ENCODE measurements at places on chromosomes 7 and 10.

DNA sequence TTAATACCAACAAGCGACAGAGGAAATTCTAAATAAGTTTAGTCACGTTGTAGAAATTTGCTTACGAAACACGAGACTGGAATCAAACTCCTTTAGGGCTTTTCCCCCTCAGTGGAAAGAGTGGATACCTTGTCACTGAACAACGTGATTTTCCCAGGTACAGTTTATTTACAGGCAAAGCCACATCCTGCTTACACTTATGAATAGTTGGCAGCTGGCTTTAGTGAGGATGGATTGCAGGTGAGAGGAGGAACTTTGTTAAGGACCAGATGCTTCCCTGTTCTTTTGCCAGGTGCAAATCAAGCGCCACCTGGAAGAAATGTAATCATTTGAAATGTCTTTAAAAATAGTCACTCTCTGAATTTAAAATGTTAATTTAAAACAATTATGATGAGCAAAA is 282.4 kb downstream of the ADARB2 start:
- DNase-seq: no peak

- no peak for DNase-seq
Measured at GRCh38 chr7:77320714-77321113, 95.4 kb downstream of the GSAP start.

DNA sequence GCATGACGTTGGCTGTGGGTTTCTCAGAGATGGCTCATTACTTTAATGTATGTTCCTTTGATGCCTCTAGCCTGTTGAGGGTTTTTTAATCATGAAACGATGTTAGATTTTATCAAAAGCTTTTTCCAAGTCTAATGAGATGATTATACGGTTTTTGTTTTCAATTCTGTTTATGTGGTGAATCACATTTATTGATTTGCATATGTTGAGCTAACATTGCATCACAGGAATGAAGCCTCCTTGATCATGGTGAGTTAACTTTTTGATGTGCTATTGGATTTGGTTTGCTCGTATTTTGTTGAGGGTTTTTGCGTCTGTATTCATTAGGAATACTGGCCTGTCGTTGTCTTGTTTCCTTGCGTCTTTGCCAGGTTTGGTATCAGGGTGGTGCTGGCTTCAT is 52.3 kb upstream of the PTPN12 start:
- no peak for DNase-seq

DNA sequence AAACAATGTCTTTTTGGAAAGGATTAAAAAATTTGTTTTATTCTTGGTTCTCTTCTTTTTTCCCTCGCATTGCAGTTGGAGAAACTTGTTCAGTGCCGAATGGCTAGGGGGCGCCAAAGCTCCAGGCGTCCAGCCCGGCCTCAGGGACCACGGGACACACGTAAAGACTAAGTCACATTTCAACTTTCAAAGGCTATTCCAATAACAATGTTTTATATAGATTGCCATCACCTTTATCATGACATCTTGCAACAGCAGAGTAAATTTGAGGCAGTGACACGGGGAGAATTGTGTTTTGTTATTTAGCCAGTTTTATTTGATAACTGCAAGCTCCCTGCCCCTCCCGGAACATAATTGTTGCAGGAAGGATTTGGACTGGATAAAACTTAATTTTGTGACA is 2.2 kb upstream of the IGFBP3 start:
- no peak for DNase-seq

GRCh38 chr7:80563561-80564327 is 51.9 kb upstream of the GNAT3 start:
- no peak for DNase-seq

DNA sequence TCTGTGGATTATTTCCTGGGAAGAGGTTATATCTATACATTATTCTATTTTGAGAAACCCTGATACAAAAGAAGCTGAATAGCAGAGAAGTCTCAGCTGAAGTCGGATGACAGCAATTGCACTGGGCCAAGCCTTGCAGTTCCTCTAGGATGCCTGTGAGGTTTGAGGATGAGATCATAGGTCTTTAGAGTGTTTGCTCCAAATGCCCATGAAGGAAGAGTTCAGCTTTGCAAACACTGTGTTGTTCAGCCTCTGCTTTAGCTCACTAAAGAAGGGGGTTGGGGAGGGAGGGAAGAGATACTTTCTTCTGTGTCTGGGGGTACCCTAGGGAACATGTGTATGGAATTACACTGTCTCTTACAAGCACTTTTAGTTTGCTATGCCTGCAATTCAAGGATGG is 282.5 kb upstream of the NRP1 start:
- DNase-seq: no peak

- peak; percentile 33 for DNase-seq
Measured at GRCh38 chr10:69088801-69089501, 1.0 kb downstream of the SRGN start.

GRCh38 chr10:48655411-48656240 is 29.0 kb upstream of the WDFY4 start:
- no peak for DNase-seq

GRCh38 chr7:133572843-133573242 is 320.0 kb downstream of the EXOC4 start:
- no peak for DNase-seq

DNA sequence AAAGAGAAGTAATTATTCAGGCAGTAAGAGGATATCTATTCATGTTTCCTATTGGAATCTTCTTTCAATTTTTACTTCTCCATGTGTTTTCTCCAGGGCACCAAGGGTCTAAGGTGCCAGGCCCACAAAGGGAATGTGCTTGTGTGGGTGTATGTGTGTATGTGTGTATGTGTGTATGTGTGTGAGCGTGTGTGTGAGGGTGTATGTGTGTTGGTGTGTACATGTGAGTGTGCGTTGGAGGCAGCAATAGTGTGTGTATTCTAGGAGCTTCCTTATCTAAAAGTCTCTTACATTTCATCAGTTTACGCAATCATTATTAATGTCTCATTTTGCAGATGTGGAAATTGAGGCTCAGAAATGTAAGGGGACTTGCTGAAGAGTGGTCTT is 28.3 kb downstream of the RAMP3 start:
- no peak for DNase-seq

GRCh38 chr10:494149-494542 is 195.3 kb downstream of the DIP2C start:
- no peak for DNase-seq

GRCh38 chr7:84998665-84999064 is 188.2 kb downstream of the SEMA3D start:
- no peak for DNase-seq

GRCh38 chr10:101061624-101062231 is at the start of gene KAZALD1:
KAZALD1 (plus strand) TSS chr10:101061989; CDS start chr10:101062593, 604 bp downstream.
- no peak for DNase-seq

GRCh38 chr7:50531928-50532327 is 33.3 kb downstream of the DDC start:
- no peak for DNase-seq

GRCh38 chr10:36324831-36325230 is 682.7 kb upstream of the FZD8 start:
- DNase-seq: no peak

DNA sequence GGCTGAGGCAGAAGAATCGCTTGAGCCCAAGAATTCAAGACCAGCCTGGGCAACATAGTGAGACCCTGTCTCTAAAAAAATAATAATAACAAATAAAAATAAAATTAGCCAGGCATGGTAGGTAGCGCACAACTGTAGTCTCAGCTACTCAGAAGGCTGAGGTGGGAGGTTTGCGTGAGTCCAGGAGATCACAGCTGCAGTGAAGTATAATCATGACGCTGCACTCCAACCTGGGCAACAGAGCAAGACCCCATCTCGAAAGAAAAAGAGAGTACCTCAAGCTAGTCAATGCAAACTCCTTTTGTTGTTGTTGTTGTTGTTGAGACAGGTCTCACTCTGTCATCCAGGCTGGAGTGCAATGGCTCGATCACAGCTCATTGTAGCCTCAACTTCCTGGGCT is 34.0 kb upstream of the NFE2L3 start:
- DNase-seq: no peak

GRCh38 chr7:27123007-27123476 is 7.5 kb downstream of the HOXA4 start:
- DNase-seq: no peak

DNA sequence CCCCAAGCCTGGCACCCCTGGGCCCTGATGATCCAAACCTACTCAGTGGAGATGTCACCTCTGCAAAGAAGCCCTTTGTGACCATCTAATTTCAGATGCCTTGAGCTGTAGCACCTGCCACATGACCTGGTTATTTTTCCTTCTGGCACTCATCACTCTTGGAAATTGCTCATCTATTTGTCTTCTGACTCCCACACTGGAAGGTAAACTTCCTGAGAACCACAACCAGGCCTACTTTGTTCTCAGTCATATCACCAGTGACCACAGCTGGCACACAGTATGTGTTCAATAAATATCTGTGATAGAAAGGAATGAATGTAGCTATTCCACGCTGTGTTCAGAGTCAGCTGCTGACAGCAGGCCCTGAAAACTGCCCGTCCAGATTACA is 97.1 kb downstream of the SH3PXD2A start:
- DNase-seq: no peak

DNA sequence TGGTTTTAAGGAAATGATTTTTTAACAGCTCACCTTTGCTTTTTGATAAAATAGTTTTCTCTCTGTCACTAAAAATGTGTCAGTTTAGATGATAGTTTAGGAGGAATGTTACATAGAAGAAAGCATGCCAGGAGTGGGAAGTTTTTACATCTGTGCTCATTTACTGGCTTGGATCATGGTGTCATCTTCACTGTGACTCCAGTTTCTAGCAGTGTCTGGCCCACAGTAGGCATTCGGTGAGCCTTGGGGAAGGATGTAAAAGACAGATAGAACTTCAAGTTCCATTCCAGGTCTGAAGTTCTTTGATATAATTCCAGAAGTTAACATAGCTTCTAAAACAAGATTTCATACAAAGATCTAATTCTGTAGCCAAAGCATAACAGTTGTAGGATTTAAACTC is 259.2 kb downstream of the BICC1 start:
- no peak for DNase-seq

DNA sequence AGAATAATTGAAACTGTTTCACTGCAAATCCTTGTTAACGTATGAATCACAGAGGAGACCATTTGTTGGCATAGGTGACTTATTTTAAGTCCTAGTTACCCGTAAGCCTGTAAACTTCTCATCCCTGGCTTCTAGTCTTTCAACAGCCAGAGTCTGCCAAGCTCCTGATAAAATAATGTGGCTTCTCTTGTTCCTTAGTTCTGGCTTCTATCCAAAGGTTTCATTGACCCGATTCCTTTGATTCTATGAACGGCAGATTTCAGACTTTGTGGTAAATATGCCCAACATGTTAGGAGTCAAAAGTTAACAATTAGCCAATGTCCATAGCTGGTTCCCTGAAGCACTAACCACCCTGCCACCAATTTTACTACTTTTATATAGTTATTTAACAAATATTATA is 23.3 kb downstream of the DNAH11 start:
- DNase-seq: no peak

DNA sequence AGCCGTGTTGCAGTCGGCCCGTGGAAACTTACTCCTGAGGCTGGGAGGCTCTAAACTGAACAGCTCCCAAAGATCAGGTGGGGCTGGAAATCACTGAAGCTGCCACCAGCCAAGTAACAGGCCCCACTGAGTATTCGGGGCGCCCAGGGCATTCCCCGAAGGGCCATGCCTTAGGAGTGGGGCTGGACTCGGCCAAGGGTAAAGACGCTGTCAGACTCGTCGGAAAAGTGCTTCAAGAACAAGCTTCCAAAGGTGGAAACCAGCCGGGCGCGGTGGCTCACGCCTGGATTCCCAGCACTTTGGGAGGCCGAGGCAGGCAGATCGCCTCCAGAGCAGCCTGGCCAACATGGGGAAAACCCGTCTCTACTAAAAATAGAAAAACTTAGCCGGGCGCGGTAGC is 102.8 kb downstream of the GALNT11 start:
- no peak for DNase-seq

DNA sequence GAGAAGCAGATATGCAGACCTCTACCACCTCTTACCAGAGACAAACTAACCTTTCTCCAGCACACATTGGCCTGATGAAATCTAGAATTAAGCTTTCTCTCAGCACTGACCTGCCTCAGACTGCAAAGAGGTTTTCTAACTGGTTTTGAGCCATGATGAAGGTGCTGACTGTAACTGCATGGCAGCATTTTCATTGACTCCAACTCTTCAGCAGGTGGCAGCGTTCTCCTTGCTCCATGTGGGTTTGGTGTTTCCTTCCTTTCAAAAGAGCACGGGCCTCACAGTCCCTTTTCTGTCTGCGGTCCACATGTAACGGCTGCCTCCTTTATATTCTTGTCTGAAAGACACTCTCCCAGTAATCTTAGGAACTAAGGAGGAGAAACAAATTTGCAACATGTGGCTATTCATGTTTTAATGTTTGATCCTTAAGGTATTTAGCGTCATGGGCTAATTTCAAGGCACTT is 12.6 kb downstream of the KLLN start:
- peak; percentile 9 for DNase-seq

GRCh38 chr7:38040831-38041230 is 120.4 kb downstream of the EPDR1 start:
- no peak for DNase-seq

GRCh38 chr7:43553999-43554398 is 28.9 kb upstream of the STK17A start:
- DNase-seq: no peak

DNA sequence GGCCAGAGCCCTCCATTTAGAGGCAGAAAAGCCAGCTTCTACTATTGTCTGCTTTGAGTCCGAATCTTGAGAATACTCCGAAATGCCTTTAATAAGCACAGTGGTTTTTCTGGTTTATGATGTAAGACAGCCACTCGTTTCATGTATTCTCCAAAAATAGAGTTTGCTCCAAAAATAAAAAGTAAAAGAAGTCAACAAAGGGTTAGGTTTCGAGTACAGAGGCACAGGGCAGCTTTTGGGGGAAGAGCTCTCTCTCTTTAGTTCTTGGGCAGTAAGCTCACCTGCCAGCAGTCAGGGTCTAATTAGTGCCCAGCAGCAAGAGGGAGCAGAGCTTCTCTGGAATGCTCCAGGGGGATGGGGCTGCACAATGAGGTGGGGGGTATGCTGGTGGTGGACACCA is 20.2 kb downstream of the CREB3L2 start:
- no peak for DNase-seq

GRCh38 chr10:77620731-77621130 is 16.9 kb downstream of the KCNMA1 start:
- DNase-seq: no peak

DNA sequence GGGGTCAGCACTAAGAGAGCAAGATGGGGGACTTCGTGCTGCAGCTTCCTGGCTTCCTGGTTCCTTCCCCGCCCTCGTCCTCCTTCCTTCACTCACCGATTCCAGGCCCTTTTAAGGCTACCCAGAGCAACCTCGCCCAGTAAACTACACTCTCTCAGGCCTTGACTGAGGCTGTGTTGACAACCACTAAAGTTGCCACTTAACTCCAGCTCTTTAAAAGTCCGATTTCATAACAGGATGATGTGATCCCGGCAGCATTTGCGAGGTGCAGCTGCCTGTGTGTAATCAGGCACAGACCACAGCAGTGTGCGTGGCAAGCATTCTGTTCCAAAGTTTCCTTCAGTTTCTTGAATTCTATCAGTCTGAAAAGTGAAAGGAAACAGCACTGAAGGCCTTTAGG is 110.6 kb downstream of the RAB11FIP2 start:
- no peak for DNase-seq

GRCh38 chr7:26197153-26198115 is 3.1 kb downstream of the HNRNPA2B1 start:
- no peak for DNase-seq

Data from activated CD8-positive, alpha-beta memory T cell treated with anti-CD3 and anti-CD28 coated beads for 4 hours (primary cell).